ENCODE measurements at places on chromosomes 5 and 9.
A peak's percentile ranks its signal among the peaks of the same experiment; 100 is the strongest.

- DNase-seq, result peak; percentile 100
Observed at GRCh38 chr9:127783111-127784008, 2.5 kb upstream of the CDK9 start.

GRCh38 chr5:3310541-3311261, 284.9 kb upstream of the IRX1 start:
- DNase-seq, result no peak

DNA sequence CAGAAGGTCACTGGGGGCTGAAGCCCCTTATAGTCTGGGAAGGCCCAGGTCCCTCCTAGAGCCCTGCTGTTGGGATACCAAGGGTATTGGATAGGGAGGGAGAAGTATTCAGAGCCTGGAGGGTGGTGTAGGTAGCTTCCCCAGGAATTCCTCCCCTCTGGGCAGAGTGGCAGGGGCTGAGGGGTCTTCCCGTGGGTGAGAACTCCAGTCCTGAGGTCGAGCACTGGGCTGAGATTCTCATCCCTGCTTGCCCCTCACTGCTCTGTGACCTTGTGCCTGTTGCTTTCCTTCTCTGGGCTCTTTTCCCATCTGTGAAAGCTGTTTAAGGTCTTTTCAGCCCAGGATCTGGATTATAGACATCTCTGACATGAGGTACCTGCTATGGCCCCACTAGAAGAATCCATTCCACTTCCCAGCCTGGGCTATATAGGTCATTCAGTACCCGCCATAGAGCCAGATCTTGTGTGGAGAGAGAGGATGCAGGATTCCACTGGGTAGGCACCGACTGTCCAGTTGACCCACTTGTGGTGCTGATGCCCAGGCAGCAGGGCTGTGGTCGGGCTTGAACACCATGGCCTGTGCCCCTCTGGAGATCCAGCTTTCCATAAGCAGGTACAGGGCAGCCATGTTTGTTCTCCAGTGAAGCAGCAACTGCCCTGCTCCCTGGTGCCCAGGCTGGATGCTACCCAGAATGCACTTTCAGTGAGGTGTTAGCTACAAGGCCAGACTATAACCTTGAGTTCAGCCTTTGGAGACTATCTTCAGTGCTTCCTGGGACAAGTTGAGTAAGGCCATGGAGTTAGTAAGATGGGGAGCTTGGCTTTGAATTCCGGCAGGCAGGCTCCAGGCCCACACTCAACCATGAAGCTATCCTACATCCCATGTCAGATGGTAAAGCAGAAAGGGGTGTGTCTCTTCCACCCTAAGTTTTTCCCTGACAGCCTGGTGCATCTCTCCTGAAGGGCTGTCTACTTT, 60.1 kb downstream of the AMBP start:
- DNase-seq, result no peak

DNA sequence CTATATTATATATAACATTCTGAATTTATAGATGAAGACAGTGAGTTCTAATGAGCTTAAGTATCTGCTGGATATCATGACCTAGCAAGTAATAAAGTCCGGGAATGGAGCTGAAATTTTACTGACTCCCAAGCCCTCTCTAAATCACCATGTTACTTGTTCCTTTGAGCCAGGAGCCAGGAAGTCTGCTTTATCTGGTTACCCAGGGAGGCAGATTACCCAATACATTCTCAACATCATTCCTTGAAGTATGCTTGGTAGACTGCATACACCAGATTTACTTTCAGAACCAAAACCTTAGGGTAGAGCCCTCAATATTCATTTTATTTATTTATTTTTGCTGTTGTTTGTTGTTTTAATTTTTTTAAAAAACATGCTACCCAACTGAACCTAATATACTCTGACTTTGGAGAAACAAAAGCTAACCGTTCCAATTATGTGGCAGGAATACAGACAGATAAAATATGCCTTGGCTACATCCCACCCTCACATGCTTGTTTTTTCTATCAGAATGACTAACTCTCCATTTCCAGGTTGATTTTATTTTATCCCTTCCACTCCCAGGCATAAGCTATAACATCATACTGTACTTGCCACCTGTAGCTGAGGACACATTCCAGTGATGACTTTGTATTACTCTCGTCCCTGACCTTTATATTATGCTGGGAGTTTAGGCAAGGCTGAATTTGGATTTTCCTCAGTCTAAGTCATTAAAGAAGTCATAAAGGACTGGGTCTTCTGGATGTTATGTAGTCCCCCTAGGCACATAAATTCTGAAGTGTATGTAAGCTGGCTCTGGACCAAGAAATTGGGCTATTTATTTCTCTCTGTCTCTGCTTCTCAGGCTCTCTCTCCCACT, 82.0 kb downstream of the YIPF5 start:
- DNase-seq, result no peak

GRCh38 chr9:35993976-35994720, 36.2 kb upstream of the OR2S2 start:
- DNase-seq, result no peak

DNA sequence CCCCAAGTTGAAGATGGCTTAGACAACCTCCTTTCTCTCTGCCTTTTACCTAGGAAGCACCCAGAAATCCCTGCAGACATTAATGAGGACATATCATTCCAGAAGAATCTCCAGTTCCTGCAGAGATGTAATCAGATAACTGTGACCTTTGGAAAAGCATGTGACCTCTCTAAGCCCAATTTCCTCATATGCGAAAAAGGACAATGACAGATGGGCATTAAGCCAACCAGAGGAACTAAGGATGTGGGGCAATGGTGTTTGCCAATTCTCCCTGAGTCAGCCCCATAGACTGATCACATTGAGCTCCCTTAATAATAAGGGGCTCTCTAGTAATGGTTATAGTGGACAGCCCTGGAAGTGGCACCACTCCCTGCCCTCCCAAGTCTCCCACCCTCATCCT, 10.1 kb upstream of the FOXI1 start:
- no peak for DNase-seq

- DNase-seq, result no peak
Observed at GRCh38 chr5:102781359-102781758, 26.3 kb downstream of the PAM start.

DNA sequence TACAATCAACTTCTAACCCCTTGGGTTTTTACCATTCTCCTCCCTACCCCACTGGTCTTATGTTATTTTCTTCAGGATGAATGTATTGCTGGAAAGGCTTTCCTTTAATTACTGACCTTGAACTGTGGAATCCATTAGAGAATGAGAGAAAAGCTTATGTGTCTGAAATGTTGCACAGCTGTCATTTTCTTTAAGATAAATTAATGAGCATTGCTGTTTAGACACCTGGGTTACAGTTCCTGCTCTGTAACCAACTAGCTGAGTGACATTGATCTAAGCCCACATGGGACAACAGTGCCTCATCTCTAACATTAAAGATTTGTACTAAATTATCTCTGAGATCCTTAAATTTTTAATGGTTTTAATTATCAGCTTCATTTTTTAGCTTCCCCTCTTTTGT, 507.0 kb downstream of the TAF11L14 start:
- no peak for DNase-seq

DNA sequence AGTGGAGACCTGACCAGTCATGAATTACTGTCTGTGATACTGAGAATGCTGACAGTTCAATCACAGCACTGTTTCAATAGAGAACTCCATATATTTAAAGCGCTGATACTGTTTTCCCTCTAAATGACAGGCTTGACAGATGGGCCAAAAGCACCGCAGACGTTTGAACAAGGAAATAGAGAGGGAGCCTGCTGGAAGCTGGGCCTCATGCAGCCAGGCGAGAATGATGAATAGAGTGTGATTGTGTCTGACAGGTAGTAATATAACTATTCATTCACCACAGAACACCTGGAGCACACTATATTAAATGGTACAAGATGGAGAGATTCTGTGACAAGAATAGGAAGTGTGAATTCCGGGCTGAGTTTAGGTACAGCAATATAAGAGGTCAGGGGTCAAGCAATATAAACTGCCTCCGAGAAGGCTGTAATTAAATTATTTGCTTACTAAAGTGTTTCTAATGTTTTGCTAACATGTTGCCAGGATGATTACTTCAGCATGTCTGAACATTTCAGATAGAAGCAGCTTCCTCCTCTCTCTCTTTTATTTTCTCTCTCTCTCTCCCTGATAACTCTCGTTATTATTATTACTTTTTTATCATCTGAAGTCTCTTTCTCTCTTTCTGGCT, 297.7 kb downstream of the CSNK1G3 start:
- no peak for DNase-seq

DNA sequence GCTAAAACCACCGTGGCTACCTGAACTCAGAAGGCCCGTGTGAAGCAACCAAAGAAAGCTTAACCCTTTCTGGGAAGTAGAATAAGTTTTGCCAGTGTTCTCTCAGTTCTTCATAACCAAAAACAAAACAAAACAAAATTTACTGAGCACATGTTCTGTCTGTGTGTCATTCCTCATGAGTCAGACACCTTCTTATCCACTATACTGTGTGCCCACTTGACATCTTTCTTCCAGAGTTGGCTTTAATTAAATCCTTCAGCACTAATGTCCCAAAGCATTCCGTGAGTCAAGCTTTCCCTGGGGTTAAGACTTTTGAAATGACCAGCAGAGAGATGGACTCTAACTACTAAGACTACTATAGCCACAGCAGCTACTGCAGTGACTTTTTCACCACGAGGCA, 61.3 kb downstream of the GLIS3 start:
- no peak for DNase-seq

DNA sequence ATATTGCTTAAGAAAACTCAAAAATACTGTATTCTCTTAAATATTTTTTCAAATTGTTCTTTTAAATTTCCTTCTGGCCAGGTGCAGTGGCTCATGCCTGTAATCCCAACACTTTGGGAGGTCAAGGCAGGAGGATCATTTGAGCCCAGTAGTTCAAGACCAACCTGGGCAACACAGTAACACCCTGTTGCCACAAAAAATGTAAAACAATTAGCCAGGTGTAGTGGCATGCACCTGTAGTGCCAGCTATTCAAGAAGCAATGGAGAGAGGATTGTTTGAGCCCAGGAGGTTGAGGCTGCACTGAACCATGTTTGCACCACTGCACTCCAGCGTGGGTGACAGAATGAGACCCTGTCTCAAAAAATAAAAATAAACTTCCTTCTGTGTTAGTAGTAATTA, 94.3 kb downstream of the STRBP start:
- DNase-seq, result no peak

- DNase-seq, result no peak
Observed at GRCh38 chr5:111756581-111757354, at the start of gene NREP. Gene NREP (minus strand): TSS chr5:111757194. CDS start chr5:111755772, 1,422 bp downstream.

- DNase-seq, result no peak
Observed at GRCh38 chr9:129252937-129253802, 75.1 kb upstream of the IER5L start.

DNA sequence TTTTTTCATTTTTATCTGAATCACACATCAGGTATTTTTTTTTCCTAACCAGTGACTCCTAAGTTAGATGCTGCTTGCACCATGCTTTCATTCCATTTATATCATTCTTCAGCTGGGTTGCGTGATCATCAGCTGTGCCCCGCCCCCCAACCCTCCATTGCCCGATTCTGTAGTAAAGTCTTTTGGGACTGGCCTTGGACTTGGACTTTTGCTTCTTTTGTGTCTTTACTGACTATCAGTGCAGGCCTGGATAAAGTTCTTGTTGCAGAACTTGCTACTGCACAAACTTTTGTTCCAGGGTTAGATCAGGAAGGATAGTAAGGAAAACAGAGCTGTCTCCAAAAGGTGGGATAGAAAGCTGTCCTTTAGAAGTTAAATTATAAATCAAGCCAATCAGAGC, 38.5 kb downstream of the SLC22A5 start:
- no peak for DNase-seq

GRCh38 chr9:77764894-77765780, 117.0 kb upstream of the GNA14 start:
- no peak for DNase-seq

- no peak for DNase-seq
Observed at GRCh38 chr9:113509463-113509862, 45.9 kb downstream of the RGS3 start.

- no peak for DNase-seq
Observed at GRCh38 chr5:115599502-115599901, 2.8 kb downstream of the TICAM2 start.

GRCh38 chr9:36939214-36939613, 94.9 kb downstream of the PAX5 start:
- no peak for DNase-seq

DNA sequence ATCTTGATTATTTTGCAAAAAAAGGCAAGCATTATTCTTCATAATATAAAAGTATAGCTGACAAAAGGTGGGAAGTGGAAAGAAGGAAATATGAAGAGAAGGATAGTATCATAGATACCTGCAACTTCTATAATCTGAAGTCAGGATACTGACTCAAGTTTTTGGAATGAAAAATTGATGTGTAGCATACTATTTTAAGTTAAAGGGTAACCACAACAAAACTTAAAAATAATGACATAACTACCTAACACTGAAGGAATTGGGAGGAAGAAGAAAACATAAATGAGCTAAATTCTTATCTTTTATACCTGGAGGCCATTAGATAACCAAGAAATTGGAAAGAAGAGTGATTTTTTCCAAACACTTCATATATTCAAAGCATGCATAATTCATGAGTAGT, 51.8 kb upstream of the TLE1 start:
- no peak for DNase-seq

DNA sequence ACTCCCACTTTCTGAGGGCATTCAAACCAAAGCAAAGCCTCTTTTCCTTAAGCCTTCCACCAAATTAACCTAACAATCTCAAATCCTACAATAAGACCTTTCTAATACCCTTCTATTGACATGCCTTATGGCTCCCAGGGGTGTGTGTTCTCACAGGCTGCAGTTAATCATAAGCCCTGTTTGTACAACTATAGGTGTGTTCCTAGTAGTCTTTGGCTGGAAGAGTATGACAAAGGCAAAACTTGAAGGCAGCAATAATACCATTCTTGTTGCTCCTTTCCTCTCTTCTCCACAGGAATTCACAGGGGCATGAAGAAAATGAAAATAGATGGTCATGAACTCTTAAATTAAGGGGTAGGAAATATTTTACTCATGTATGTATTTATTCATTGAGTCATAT, 10.9 kb upstream of the FBXO38 start:
- DNase-seq, result no peak

DNA sequence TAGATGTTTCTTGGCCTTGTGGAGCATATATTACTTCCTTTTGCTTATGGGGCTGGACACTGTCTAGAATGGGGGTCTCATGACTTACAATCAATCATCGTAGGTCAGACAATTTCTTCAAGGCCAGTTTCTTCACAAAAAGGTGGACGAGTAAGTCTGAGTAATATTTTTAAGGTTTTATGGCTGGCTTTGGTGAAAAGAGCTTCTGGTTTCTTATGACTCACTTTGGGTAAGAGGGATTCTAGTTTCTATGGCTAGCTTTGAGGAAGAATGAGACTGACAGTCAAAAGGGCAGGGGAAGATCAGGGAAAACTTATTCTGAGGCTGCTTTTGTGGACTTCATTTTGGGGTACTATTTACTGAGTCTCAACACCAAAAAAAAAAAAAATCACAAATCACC, 2067.2 kb upstream of the C9orf72 start:
- DNase-seq, result no peak

DNA sequence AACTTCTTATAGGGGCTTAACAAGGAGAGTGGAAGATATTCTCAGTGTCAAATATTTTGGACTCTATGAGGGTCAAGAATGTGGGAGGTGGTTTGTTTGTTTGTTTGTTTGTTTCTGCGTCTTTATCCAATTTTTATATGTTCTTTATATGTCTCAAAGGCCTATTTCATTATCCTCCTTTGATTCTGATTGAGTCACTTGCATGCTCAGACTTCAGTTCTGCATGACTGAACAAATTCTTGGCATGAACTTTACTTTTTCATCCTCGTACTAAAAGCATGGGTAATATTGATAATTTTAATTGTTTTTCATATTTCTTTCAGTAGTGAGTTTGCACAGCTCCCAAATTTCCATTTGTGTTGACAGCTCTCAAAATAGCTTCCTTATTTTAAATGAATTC, 19.2 kb upstream of the ERBIN start:
- no peak for DNase-seq

All from GDM1 (cell line).